Renal cortex interstitium (tissue), 15 donors: ENCODE measurements at places on chromosomes 4 and X. TPM values are rescaled to one million over a fixed set of nuclear protein-coding genes. Genes with fewer than 3 reads are reported as not detected.

Gene CXCL1
- polyA plus RNA-seq = 0.27 TPM

Gene KCNE5
- 4.2 TPM for polyA plus RNA-seq

Gene POLA1
- polyA plus RNA-seq = 15.5 TPM

Gene GABRG1
- 0.14 TPM for polyA plus RNA-seq

Gene ASB11
- 0.06 TPM for polyA plus RNA-seq

Gene TLR7
- polyA plus RNA-seq = 0.32 TPM

Gene POU3F4
- polyA plus RNA-seq = 8.1 TPM

Gene NAA11
- not detected for polyA plus RNA-seq

Gene TMEM255A
- polyA plus RNA-seq = 0.63 TPM

Gene FGD1
- 22.9 TPM for polyA plus RNA-seq

Gene L1CAM
- polyA plus RNA-seq = 53.1 TPM

Gene SLC4A4
- 72.6 TPM for polyA plus RNA-seq

Gene REELD1
- 0.39 TPM for polyA plus RNA-seq

GRCh38 chrX:136779346-136779781 lies 1.4 kb downstream of the ARHGEF6 start:
- DNase-seq = no peak

DNA sequence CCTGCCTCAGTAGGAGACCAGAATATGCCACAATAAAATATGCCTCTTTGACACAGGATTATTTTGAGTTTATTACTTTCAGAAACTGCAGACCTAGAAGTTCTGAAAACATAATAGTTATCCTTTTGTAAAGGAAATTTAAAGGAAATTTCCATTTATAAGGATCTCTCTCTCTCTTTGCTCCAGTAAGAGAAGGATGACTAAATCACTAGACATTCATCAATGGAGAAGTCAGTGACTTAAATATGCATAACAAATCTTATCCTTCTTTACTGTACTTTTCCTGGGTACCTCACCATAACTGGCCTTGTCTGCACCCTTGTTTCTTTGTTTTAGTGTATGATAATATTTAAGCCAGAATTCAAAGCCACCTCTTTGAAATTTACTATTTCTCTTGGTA lies 28.3 kb upstream of the OPHN1 start:
- DNase-seq = no peak

DNA sequence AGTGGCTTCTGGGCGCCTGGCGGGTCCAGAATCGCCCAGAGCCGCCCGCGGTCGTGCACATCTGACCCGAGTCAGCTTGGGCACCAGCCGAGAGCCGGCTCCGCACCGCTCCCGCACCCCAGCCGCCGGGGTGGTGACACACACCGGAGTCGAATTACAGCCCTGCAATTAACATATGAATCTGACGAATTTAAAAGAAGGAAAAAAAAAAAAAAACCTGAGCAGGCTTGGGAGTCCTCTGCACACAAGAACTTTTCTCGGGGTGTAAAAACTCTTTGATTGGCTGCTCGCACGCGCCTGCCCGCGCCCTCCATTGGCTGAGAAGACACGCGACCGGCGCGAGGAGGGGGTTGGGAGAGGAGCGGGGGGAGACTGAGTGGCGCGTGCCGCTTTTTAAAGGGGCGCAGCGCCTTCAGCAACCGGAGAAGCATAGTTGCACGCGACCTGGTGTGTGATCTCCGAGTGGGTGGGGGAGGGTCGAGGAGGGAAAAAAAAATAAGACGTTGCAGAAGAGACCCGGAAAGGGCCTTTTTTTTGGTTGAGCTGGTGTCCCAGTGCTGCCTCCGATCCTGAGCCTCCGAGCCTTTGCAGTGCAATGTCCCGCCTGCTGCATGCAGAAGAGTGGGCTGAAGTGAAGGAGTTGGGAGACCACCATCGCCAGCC lies at the start of gene ATOH1:
TSS of gene ATOH1 (plus strand) at position 422 of the 663 bp plus-strand sequence. CDS start at position 596, 174 bp downstream.
- no peak for DNase-seq

DNA sequence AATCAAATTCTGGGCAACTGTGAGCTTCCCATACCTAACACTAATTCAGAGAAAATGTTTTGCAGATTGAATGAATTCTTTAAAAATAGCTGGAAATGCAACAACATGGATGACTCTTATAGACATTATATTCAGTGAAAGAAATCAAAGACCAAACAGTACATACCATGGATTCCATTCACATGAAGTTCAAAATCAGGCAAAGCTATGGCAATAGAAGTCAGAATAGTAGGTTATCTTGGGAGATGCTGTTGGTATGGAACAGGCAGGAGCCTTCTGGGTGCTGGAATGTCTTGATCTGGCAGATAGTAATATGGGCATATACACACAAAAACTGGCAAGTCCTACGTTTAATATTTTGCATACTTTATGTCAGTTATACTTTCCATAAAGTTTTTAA lies 25.5 kb upstream of the CBLL2 start:
- no peak for DNase-seq

- no peak for DNase-seq
Measured at GRCh38 chr4:142324572-142324971, 521.5 kb downstream of the INPP4B start.

- no peak for DNase-seq
Measured at GRCh38 chrX:13258052-13258444, 61.8 kb downstream of the ATXN3L start.

DNA sequence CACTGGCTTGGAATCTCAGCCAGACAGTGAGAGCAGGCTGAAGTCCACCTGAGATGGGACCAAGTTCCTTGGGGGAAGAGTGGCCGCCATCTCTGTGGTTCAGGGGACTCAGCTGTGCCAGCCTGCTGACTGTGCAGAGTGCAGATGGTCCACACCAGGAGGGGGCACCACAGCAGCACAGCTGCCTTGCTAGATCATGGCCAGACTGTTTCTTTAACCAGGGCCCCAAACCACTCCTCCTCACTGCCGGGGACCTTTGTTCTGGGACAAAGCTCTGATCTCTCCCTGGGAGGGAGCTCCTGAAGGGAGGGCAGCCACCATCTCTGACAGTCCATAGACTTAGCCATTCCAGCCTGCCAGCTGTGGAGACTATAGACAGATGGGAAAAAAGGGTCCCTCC lies 2189.6 kb downstream of the PCDH7 start:
- no peak for DNase-seq

GRCh38 chrX:253451-254297 lies 27.5 kb upstream of the PLCXD1 start:
- DNase-seq = no peak

- no peak for DNase-seq
Measured at GRCh38 chrX:119177278-119177677, 49.7 kb upstream of the KIAA1210 start.

GRCh38 chr4:109708990-109709389 lies 5.7 kb upstream of the CASP6 start:
- no peak for DNase-seq

DNA sequence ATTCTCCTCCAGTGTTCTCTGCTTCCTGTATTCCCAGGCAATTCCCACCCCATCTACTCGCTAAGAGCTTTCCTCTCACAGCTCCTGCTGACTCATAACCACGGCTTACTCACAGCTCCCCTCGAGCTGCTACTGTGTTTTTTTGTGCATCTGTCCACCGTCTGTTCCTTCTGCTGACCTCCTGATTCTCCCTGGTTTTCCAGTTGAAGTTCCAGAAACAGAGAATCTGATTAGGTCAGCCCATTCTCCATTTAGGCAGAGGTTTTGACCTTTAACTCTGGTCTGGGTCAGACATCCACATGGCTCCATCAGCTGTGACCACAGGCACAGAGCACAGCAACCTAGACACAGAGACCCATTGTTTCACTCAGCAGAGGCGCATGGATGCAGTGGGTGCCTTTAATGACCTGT lies 5.5 kb upstream of the SMIM20 start:
- no peak for DNase-seq

DNA sequence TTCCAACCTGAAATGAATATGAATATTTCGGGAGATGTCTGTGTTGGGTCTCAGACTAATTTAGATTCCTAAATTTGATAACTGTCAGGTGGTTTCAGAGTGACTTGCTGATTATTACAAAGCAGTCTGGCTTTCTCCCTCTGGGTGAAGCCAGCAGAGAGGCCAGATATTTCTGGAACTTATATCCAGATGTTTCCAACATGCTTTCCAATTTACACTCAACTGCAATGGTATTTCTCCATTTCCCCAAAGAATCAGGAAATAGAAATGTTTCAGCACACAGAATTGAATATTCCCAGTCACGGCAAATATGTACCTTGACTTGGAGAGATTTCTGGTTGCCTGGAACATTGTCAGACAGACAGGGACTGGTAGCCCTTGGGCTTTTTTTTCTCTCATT lies 48.5 kb upstream of the EGFL6 start:
- DNase-seq = no peak

- DNase-seq = no peak
Measured at GRCh38 chrX:155023907-155024833, 1.6 kb upstream of the F8 start.

DNA sequence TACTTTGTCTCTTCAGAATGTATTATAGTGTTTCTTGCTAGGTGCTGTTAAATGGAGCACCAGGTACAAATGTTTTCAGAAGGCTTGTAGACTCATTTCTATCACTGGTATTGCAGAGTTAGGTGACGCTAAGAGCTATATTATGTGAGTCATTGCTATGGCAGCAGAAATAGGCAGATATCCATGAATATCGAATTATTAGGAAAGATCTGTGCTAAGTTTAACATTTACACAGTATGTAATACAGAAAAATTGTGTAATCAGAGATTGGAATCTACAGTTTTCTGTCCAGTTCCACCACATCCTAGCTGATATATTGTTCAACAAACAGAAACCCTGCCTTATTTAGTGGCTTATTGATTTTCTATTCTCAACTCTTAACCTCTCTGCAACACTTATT lies 1025.5 kb downstream of the STIM2 start:
- no peak for DNase-seq

DNA sequence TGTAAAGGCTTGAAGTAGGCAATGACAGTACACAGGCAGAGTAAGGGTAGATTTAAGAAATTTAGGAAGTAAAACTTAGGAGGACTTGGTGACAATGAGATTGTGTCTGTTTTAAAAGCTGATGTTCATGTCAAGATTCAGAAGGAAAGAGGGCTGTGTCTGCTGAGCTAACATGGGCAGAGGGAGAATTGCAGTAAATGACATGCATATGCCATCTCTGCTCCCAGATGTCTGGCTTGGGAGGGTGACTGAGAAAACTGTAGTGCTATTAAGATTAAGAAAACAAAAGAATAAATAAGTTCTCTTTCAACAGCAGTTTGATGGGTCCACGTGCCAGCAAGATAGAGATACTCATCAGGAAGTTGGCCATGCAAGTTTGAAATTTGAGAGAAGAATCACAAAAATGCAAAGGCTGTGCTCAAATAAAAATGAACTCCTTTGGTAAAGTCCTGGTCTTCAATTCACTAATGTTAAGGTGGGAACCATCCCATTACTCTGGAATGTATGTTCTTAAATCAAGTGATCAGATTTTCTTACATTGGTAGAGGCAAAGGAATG lies 7.2 kb downstream of the NFXL1 start:
- DNase-seq = no peak

DNA sequence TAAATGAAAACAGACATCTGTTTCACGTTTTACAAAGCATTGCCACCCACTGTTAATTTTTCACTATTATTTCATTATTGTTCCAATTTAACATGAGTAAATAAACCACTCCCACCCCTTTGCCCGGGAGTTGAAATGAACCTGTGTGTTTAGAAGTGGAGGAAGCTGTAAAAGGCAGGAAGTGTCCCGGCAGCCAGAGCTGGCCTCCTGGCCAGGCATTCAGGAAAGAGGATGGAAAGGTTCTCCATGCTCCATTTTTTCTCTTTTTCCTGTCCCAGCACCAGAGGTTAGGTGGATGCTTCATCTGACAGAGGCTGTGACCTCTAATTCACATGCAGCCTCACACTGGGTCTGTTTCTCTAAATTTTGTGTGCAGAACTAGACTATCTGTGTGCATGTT lies 55.5 kb upstream of the LNX1 start:
- DNase-seq = no peak
